ENCODE measurements at places on chromosomes 2 and 18.

DNA sequence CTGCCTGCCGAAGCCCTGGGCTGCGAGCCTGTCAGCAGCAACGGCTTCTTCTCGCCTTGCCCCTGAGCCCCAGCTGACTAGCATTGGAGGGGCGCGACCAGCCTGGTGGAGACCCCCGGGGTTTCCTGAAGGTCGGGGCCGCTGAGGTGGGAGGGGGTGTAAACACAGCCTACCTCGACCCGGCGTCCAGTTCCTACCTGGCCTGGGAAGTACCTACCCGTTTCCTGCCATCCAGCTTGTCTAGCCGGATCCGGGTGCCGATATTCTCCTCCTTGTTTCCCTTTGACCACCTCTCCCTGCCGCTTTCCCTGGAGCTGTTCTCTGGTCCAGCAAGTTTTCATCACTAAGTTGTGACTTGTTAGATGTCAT, 511 bp downstream of the MOB4 start:
- DNase-seq = peak; percentile 10

DNA sequence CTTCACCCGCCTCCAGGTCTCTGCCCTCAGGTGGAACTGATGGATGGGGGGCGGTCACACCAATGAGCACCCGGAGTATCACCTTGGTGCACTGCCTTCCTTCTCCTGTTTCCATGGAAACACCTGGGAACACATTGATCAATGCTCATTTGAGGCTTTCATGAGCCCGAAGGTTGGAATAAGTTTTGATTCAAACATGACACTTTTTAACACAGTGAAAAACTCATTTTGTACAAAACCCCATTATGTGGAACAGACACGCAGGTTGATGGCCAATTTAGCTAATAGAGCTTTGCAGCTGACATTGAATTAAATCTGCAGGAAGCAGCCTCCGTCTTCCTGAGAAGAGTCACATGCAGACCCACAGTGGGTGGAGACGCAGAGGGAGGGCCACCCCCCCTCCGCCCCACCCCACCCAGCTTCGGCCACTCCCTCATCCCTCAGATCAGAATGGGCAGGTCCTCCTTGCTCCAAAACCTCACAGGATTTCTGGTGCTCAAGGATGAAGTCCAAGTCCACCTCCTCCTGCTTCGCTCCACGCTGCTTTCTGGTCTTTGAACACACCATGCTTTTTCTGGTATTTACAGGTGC, 96.0 kb upstream of the MYCN start:
- DNase-seq = no peak

DNA sequence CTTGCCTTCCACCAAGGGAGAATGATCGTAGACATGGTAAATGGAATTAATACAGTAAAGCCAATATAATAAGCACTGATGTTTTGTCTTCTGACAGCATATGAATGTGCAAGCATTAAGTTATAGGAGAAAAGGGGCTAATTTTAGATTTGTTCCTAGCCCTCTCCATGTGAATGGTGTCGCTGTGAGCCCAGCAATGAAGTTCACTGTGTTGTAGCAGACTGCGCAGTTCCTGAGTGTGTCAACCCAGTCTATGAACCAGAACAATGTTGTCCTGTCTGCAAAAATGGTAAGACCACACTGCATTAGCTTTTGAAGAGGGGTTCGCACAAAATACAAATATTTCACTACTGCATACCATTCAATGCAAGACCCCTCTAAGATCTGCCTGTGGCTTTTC, 25.6 kb downstream of the VWC2L start:
- DNase-seq = no peak

DNA sequence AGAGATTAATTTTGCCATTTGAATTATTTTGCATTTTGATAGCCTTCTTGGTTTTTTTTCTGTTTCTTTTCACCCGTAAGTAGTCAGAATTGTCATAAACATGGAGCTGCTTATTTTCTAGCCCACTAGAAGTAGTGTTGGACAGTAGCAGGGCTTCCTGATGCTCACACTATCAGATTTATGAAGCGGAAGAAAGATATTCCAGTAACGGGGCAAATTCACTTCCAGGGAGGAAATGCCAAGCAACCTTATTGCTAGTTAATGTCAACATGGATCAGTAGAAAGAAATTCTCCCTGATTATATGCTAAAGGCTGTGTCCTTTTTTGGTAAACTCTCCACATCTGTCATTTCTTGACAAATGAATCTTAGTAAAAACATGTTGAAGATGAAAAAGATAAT, 19.2 kb upstream of the ADAM23 start:
- DNase-seq = no peak

DNA sequence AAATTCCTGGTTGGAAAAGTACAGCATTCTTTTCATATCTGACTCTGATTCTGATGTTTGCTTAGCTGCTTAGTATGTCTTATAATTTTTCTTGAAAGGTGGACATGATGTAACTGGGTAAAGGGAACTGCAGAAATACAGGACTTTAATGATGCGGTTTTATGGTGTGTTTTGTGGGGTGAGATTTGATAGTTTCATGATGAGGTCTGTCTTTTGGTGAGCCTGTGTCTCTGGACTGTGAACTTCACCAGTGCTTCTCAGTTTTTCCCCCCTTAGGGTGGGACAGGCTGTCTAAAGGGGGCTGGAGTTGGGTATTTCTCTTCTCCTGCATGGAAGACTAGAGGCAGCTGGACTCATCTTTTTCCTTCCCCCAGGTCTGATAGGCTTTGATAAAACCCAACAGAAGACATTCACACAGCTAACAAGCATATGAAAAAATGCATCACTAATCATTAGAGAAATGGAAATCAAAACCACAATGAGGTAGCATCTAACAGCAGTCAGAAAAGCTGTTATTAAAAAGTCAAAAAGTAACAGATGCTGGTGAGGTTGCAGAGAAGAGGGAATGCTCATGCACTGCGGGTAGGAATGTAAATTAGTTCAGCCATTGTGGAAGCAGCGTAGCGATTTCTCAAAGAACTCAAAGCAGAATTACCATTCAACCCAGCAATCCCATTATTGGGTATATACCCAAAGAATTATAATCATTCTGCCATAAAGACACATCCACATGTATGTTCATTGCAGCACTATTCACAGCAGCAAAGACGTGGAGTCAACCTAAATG, 77.6 kb downstream of the EPC2 start:
- no peak for DNase-seq

- DNase-seq = no peak
Observed at GRCh38 chr2:222861411-222862105, 722 bp downstream of the ACSL3 start.

DNA sequence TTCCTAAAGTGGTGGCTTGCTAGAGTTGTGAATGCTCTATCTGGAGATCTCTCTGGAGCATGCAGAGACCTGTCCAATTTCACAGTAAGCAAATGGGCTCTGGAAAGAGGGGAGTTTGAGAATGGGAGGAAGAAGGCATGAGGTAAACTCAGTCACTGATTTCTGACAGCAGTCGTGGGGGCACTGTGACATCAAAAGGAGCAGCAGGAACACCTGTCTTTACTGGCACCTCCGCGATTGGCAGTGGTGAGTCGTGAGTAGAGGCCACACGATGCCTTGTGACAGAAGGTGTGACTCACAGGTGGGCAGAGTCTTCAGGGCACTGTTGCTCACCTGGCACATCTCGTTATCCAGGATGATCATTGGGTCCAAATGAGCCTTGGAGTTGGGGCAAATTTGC, 38.8 kb upstream of the CAVIN2 start:
- DNase-seq = no peak

GRCh38 chr2:233791151-233791882, 13.2 kb downstream of the MROH2A start:
- no peak for DNase-seq

DNA sequence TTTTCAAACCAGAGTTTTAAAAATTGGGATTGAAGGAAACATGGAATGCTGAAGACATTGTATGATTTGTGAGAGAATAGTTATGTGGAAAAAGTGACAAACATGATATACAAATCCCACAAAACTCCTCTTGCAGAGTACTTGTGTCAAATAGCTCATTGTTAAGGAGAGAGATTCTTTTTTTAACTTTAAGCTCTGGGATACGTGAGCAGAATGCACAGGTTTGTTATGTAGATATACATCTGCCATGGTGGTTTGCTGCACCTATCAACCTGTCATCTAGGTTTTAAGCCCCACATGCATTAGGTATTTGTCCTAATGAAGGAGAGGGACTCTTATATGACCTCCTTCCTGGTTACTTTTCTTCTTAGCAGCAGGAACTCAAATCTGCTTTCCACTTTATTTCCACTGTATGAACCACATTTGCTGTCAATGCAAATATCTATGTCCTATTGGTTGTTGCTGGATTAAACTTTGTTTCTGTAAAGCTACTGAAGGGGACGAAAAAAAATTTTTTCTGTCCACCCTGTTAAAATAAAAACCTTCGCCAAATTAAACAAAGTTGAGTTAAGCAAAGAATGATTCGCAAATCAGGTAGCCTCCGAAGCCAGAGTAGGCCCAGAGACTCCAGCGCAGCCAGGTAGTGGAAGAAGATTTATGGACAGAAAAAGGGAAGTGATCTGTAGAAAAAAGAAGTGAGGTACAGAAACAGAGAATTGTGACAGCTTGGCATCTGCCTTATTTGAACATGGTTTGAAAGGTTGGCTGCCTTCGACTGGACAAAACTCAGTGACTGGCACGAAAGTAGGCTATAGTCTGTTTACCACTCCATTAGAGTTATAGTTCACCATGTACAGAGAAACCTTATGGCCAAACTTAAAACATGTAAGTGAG, 430.1 kb upstream of the CHST9 start:
- no peak for DNase-seq

- DNase-seq = no peak
Observed at GRCh38 chr2:120319686-120320317, 26.1 kb upstream of the INHBB start.

GRCh38 chr2:97936881-97937280, 58.9 kb downstream of the TMEM131 start:
- no peak for DNase-seq

- no peak for DNase-seq
Observed at GRCh38 chr2:58629545-58630119, 388.5 kb upstream of the FANCL start.

- DNase-seq = no peak
Observed at GRCh38 chr2:232529806-232530547, 4.0 kb downstream of the CHRND start.

GRCh38 chr2:48938231-48938630, 182.7 kb upstream of the LHCGR start:
- DNase-seq = no peak

GRCh38 chr18:9380621-9381395, 46.2 kb downstream of the TWSG1 start:
- DNase-seq = no peak

- DNase-seq = no peak
Observed at GRCh38 chr2:103789381-103790095, 1027.7 kb downstream of the TMEM182 start.

- DNase-seq = no peak
Observed at GRCh38 chr18:60693426-60693825, 320.9 kb upstream of the MC4R start.

DNA sequence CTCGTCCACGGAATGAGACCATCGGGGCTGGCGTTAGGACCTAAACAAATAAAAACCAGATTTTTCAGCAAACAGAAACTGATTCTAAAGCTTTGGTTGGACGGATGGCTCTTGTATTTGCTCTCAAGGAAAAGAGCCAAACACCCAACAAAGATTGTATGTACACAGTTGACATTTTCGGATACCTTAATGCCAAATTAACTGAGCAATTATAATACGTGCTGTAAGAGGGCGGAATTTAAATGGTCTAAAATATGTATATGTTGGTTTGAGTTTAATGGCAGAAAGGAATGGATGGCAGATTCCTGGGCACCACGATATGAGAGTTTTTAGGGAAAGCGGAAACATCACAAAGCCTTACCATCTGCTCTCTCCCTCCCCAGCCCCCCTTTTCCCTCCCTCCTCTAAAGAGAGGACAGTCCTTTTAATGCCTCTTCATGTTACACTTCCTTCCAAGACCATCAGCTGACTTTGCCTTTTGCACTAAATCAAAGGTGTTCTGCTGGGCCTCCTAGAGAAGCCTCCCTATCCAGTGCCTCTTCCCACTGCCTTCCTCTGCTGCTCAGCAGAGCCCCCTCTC, 33.3 kb downstream of the STAT1 start:
- no peak for DNase-seq

DNA sequence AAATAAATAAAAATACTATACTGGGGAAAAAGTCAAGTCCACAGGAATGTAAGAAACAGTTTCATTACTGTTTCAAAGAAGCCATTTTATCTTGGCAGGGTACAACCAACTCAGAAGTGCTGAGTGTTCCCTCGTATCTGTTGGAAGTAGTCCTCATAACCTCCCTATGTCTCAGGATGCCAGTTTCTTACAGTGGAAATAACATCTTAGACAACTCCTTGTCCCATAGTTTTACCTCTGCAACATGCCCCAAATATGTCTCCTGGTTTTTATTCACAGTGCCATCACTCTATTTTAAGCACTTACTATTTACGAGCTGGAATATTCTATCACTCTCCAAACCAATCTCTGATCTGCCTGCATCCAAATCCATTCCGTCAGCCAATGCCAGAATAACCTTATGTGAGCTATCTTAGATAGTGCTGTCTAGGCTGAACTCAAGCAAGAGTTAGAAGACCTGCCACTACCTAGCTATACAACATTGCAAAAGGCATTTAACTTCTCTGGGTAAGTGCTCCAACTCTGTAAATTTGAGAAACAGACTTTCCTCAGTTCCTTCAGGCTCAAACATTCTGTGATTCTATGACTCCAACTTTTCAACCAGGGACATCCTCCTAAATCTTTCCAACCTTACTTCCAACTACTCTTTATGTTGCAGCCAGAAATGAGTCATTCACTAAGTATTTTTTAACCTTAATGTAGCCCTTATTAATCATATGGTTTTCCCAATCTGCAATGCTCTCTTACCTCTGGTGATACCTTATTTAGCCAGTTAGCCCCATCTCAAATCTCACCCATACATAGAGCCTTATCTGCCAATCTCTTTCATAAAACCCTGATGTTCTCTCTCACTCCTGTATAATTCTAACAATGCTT, 66.7 kb downstream of the RTN4 start:
- no peak for DNase-seq

DNA sequence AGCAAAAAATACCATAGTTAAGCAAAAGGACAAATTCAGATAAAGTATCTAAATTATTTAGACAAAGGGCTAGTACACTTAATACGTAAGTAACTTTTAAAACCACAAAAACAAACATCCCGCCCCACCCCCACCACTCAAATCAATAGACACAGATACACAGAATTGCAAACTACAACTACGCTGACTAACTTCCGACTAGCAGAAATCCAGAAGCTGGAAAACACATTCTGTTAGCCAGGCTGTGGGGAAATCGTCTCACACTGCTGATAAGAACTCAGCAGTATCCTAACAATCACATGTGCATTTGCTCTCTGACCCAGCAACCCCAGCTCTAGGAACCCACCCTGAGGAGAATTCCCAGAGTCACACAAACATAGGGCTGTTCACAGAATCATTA, 16.6 kb downstream of the FAM168B start:
- no peak for DNase-seq

DNA sequence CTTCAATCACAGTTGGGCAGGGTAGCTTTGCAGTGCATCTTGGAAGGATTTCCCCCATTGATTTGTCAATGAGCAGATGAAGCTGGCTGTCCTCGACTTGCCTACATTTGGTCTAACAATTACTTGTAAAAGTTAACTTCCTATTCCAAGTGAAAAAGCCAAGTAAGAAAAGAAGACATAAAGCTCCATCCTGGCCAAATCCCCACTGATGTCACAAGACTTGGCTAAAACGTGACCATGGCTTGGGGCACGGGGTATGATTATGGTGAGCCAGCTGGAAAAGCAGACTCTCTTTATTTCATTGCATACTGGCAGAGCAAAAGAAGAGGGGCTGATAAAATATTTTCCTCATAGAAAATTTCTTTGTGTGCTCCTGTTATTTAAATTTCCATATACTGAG, 25.4 kb upstream of the PID1 start:
- no peak for DNase-seq

All from NCI-H510A (cell line).